SK-N-SH (cell line): ENCODE measurements at places on chromosomes 7 and 10. TPM values are rescaled to one million over a fixed set of nuclear protein-coding genes. Genes with fewer than 3 reads are reported as not detected.

SFXN3 gene
- polyA plus RNA-seq: 142 and 229 TPM in 2 replicates

- peak overlapping the region; percentile 21 for H3K4me3 ChIP-seq
- no peaks in the 10 kb centered on the region for H3K27me3 ChIP-seq
- no peaks in the 10 kb centered on the region for H3K36me3 ChIP-seq
- DNase-seq: peak; percentile 74
- H3K4me1 ChIP-seq: peaks cover 15% of the 10 kb centered on the region; the same call in 1 of the 2 replicates
Measured at GRCh38 chr10:36802490-36803153, 322.8 kb upstream of the ANKRD30A start.

SPDYE9 gene
- 0.08 TPM in 1 of 2 replicates, not detected in the other for polyA plus RNA-seq

DNA sequence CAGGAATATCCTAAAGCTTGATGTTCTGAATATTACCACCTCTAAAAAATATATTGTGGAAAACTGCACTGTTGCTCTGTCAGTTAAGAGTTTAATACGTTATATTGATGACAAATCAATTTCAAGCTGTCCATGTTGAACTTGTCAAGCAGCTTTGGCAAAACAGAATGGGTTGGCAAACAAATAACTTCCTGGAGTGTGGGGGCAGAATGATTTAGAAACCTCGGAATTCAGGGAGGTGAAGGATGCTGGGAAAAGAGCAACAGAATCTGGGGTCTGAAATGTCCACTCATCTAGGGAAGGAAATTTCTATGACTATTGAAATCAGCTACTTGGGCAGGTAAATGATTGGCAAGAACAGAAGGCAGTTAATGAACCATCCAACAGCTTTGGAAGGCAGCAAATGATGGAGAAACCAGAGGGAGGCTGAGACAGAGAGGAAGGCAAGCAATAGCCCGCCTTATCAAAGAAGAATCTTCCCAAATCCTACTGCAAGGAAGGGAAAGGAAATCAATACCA is 95.1 kb upstream of the PALS2 start:
- H3K36me3 ChIP-seq: no peaks in the 10 kb centered on the region
- H3K27ac ChIP-seq: no peak overlapping the region
- H3K27me3 ChIP-seq: no peaks in the 10 kb centered on the region
- no peaks in the 10 kb centered on the region for H3K4me1 ChIP-seq

DNA sequence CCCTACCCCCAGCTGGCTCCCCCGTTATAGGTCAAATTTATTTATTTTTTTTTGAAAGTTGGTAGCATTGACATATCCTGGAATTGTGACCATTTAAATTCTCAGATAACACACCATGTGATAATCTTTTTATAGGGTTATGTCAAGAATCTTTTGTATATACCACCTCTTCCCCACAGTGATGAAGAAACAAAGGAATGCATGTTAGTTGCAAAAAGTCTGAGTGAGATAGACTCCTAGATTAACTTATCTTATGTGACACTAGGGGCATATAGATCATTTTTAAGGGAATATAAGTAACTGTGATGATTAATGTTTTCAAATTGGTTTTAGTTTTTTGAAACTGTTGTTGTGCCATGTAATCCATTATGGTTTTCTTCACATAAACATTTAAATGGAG is 68.3 kb downstream of the MLLT10 start:
- H3K4me1 ChIP-seq: no peaks in the 10 kb centered on the region
- peaks cover 12% of the 10 kb centered on the region for H3K36me3 ChIP-seq
- no peak for DNase-seq
- H3K4me3 ChIP-seq: no peak overlapping the region
- H3K27ac ChIP-seq: no peak overlapping the region

GRCh38 chr10:5609952-5610616 is 56.3 kb downstream of the ASB13 start:
- no peaks in the 10 kb centered on the region for H3K27me3 ChIP-seq
- H3K36me3 ChIP-seq: no peaks in the 10 kb centered on the region
- no peaks in the 10 kb centered on the region; the same call in 1 of the 2 replicates for H3K4me1 ChIP-seq
- H3K4me3 ChIP-seq: no peak overlapping the region
- no peak overlapping the region for H3K27ac ChIP-seq
